T47D (cell line): ENCODE measurements at places on chromosomes 16 and 17.

DNA sequence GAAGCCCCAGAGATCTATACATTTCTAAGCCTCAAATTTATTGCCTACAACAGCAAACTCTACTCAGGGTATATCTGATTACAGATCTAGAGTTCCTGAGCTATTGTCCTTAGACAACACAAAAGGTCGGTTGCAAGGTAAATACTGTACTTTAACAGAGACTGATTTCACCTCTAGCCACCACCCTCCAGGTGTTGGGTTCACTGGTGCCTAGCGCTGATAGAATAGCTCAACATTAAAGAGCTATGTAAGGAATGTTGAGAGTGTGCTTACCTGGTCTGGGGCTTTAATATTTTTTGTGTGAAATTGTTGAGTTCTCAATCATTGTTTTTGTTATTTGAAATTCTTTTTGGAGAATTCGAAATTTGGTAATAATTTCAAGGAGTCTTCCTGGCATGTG, 277.0 kb upstream of the PSMD7 start:
- no peak for DNase-seq

GRCh38 chr17:9241371-9241712, 220.0 kb downstream of the NTN1 start:
- no peak for DNase-seq

- DNase-seq, result no peak
Observed at GRCh38 chr17:58308985-58309917, 19.3 kb downstream of the TSPOAP1 start.

DNA sequence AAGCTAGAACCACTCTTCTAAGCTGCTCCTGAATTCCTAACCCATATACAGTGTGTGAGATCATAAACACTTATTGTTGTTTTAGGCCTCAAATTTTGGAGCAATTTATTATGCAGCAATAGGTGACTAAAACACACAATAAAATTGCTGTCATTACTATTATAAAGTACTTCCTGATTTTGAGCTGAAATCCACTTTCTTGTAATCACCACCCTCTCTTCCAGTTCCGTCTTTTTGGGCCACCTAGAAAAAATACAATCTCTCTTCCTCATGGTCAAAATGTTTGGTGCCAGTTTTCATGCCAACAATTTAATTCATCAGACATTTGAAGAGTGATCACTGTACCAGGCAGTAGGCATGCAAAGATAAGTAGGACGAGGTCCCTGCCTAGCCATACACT, 43.3 kb upstream of the NF1 start:
- DNase-seq, result no peak

- DNase-seq, result no peak
Observed at GRCh38 chr16:17354141-17354601, 116.6 kb downstream of the XYLT1 start.

DNA sequence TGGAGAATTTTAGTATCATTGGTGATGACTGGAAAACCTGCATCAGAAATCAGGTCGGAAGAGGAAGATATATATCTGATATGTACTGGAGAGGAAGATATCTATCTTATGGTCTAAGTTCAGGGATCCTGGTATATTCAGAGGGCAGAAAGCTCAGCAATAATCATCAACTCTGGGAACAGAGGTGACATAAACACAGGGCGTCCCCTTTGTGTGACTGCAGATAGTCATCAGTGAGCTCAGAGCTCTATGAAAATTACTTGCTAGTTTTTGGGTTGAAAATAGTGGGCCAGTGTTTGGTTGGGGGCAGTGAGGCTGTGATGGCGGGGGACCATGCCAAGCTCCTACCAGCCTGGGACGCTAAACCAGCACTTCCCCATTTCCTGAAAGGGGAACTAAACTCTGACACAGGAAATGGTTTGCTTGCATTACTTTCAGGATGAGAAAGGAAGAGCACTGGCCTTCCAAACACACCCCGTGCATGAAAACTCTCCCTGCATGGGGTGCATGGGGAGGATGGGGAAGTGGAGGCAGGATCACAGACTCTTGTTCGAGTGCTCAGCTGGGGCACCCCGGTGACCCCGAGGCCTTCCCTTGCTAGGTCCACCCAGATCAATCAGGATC, 15.8 kb downstream of the NOD2 start:
- no peak for DNase-seq

DNA sequence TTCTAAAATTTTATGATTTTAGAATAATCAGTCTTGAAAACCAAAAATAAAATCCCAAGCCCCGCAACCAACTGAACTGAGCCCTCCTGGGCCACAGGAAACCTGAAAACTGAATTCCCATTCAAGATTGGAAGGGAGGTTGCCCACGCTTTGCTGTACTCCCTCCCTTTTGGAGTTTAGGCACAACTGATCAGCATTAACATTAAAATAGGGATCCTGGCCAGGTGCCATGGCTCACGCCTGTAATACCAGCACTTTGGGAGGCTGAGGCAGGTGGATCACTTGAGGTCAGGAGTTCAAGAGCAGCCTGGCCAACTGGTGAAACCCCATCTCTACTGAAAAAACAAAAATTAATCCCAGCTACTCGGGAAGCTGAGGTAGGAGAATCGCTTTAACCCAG, 52.7 kb upstream of the NETO2 start:
- no peak for DNase-seq

- no peak for DNase-seq
Observed at GRCh38 chr17:32503251-32504165, 16.7 kb downstream of the CDK5R1 start.

DNA sequence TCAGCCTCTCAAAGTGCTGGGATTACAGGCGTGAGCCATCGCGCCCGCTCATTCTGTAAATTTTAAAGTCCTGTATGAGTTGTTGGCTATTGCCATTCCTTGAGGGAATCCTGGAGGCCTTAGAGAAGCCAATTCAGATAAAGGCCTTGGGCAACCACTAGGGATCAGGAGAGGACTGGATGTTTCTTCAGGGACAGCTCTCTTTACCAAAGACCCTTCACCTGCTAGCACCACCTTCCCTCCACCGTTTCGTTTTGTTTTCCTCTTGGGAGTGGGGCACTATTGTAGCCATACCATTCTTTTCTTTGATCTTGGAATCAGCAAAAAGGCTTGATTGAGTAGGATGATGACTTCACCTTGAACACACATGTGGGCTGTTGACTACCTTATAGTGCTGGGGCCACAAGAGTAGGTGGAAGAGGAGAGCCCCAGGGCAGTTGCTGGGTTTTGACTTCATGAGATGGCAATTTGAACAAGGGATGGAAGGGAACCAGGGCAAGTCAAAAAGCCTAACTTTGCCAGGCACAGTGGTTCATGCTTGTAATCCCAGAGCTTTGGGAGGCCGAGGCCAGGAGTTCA, 7.0 kb upstream of the ANKRD40CL start:
- DNase-seq, result no peak

- no peak for DNase-seq
Observed at GRCh38 chr17:14332331-14332730, 31.4 kb downstream of the HS3ST3B1 start.

DNA sequence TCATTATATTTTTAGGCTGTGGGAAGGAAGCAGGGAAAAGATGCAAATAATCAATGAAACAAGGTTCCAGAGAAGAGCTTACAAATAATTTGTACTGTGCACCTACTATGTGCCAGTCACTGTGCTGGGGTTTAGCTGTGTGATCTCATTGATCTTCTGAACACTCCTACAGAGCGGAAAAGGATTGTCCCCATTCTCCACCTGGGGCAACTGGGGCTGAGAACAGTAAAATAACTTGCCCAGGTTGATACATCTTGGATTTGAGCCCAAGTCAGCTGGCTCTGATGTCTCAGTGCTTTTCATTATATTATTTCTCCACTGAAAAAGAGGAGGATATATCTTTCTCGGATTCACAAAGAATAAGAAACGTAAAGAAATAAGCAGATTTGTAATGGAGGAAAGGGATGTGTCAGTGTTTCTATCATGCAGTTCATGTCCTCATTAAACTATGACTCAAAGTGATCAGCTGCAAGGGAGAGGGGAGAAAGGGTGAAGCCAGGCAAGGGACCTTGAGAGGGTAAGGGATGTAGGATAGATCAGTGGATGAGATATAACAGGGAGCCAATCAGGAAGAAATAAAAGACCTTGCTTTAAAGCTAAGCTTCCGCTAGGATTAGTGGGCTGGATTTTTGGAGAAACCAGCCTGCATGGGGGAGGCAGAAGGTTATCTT, 143.6 kb upstream of the NOL11 start:
- DNase-seq, result no peak

DNA sequence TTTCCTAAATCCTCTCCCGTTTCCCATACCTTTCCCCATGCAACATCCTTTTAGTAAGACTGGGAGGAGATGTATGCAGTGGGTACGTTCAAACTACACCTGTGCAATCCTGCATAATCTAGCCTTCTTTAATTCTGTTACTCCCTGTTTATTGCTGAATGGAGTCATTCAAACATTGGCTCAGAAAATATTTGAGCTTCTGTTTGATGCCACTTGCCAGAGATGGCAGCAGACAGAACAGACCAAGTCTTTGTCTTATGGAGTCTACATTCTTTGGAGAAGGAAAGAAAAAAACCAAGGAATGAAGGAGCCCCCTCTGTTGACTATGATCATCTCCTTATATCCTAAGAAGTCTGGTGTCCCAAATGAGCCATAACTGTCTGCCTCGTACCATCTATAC, 288.8 kb downstream of the HAPSTR1 start:
- DNase-seq, result no peak

GRCh38 chr17:18968345-18968744, 16.4 kb downstream of the SLC5A10 start:
- no peak for DNase-seq

GRCh38 chr17:17723354-17724261, 42.4 kb downstream of the RAI1 start:
- peak; percentile 50 for DNase-seq

- no peak for DNase-seq
Observed at GRCh38 chr16:68062910-68063393, 22.2 kb upstream of the NFATC3 start.
